ENCODE measurements at places on chromosomes 7 and 10.

DNA sequence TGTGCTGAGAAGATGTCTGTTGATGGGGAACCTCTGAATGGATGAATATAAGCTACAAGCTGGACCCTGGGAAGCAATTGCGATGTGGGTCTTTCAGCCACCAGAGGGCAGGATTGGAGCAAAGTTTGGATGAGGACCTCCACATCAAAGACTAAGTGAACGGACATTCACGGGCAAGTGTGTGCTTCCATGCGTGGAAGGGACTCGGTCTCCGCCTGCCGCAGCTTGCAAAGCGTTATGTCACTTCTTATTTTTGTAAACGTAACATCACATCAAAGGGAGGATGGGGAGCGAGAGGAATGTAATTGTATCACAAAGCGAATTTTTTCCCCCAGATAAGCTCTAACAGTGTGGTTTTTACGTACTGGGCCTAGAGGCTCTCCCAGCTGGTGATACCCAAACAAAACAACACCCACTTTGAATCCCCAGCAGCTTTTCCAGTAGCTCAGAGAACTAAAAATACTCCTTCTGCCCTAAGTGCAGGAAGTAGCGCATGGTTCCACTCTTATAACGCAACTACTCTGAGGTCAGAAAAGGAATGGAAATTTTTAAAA, 65.0 kb downstream of the VWA2 start:
- peak; percentile 51 for DNase-seq

GRCh38 chr10:84695902-84696301, 367.5 kb downstream of the CCSER2 start:
- no peak for DNase-seq

GRCh38 chr10:118572256-118573041, 23.0 kb downstream of the PRLHR start:
- no peak for DNase-seq

- DNase-seq, result no peak
These were observed 172.8 kb upstream of the CTBP2 start for GRCh38 chr10:125333209-125333591.

- DNase-seq, result no peak
These were observed 22.9 kb downstream of the SRPK2 start for GRCh38 chr7:105365541-105366534.

DNA sequence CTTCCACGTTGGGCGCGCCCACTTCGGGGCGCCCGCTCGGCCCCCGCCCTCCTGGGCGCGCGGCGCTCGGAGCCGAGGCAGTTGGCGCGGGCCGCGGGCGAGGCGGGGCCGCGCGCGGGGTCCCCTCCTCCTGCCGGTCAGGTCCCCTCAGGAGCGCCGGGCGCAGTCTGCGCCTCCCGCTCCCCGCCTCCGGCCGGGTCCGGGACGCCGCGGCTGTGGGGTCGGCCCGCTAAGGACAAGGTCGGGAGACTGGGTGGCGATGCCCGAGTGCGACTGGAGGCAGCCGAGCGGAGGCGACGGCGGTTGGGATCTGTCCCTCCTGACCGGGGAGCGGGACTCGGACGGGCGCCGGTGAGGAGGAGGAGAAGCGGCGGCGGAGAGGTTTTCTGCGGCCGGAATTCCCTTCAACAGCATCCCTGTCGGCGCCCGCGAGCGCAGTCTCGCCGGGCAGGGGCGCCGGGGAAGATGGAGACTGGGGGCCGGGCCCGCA, at the start of gene ATRNL1:
TSS of gene ATRNL1 (plus strand) at position 80 of the 490 bp plus-strand sequence. CDS start at position 466, 386 bp downstream.
- peak; percentile 63 for DNase-seq

- DNase-seq, result no peak
These were observed 64.7 kb upstream of the ECHDC3 start for GRCh38 chr10:11677480-11677879.

DNA sequence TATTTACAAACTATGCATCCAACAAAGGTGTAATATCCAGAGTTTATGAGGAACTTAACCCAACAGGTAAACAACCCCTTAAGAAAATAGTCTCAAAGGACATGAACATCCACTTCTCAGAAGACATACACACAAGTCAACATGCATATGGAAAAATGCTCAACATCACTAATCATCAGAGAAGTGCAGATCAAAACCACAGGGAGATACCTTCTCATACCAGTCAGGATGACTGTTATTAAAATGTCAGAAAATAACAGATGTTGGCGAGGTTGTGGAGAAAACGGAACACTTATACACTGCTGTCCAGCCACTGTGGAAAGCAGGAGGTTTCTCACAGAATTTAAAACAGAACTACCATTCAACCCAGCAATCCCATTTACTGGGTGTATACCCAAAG, 84.0 kb downstream of the ADD3 start:
- no peak for DNase-seq

- DNase-seq, result no peak
These were observed 292.8 kb downstream of the SFMBT2 start for GRCh38 chr10:7117806-7118674.

DNA sequence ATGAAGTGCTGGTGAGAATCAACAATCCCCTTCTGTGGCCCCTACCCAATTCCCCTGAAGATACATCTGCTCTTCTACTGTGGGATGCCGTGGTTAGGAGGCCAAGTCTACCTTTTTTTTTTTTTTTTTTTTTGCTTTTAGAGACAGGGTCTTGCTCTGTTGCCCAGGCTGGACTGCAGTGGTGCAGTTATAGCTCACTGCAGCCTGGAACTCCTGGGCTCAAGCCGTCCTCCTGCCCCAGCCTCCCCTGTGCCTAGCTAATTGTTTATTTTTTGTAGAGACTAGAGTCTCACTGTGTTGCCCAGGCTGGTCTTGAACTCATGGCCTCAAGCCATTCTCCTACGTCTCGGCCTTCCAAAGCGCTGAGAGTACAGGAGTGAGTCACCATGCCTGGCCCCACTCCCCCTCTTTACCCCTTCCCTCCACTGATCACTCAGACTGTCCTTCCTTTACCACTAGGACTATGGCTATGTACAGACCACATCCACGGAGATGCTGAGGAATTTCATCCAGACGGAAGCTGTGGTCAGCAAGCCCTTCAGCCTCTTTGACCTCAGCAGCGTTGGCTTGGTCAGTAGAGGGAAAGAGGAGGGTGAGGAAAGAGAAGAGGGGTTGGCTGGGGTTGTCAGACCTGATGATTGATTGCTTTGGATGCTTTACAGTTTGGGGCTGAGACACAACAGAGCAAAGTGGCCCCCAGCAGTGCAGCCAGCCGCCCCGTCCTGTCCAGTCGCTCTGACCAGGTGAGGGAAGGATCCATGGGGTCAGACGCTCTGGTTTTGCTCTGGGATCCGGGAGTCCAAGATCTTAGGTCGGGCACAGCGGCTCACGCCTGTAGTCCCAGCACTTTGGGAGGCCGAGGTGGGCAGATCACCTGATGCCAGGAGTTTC, 1.8 kb downstream of the AP4M1 start:
- no peak for DNase-seq

DNA sequence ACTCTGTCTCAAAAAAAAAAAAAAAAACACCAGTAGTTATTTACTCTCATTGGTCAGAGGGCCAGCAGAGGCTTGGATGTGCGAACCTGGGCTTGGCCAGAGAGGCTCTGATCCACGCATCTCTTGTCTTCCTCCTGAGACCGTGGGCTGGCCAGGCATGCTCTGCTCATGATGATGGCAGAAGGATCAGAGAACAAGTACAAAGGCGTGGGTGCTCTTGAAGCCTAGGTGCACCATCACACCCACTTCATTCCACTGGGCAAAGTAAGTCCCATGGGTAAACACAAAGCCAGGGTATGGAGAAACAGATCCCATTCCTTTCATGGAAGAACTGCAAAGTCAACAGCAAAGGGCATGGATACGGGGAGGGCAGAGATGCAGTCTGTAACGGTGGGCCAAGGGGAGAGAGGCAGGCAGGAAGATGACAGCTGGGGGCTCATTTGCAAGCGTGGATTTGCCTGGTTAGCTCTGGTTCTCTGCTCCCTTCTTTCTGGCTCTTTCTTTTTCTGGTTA, 128.2 kb upstream of the SDK1 start:
- no peak for DNase-seq

DNA sequence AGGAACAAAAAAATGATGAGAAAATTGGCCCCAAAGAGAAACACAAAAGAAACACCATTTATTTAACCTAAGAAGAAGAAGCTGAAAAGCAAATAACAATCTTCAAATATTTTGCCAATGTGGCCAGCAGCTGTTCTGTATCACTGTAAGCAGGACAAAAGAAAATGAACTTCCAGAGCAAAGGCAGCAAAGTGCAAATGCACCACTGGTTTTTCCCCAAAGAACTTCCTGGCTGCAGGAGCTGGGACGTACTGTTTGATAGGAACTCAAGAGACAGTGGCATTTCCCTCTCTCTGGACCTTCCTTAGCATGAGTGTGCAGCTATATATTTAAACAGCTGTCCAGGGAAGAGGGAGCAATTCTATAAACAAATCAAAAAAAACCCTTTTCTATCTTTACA, 60.4 kb downstream of the RNLS start:
- DNase-seq, result no peak

DNA sequence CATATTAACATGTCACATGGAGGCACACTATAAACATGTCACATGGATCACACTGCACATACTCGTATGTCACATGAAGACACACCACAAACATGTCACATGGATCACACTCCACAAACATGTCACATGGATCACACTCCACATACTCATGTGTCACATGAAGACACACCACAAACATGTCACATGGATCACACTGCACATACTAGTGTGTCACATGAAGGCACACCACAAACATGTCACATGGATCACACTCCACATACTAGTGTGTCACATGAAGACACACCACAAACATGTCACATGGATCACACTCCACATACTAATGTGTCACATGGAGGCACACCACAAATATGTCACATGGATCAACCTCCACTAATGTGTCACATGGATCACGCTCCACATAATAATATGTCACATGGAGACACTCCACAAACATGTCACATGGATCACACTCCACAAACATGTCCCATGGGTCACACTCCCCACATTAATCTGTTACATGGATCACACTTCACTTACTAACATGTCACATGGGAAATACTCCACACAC, 195.6 kb upstream of the PFKP start:
- no peak for DNase-seq

DNA sequence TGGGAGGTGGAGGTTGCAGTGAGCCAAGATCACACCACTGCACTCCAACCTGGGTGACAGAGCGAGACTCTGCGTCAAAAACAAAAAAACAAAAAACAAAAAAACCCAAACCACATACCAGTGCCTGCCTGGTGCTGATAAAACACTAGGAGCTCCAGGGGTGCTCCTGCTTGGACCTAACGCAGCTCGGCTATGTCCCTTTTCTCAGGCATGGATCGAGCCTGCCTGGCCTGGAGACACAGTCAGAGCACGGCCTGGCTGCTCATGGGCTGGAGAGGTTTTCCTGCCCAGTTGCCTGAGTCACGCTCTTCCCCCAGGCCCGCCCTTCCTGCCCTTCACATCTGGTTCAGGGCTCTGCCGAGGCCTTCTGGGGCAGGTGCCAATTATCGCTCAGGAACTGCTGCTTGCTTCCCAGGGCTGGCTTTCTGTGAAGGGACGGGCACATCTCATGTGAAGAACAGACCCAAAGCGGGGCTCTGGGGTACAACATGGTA, 12.6 kb upstream of the NPFFR1 start:
- peak; percentile 84 for DNase-seq

DNA sequence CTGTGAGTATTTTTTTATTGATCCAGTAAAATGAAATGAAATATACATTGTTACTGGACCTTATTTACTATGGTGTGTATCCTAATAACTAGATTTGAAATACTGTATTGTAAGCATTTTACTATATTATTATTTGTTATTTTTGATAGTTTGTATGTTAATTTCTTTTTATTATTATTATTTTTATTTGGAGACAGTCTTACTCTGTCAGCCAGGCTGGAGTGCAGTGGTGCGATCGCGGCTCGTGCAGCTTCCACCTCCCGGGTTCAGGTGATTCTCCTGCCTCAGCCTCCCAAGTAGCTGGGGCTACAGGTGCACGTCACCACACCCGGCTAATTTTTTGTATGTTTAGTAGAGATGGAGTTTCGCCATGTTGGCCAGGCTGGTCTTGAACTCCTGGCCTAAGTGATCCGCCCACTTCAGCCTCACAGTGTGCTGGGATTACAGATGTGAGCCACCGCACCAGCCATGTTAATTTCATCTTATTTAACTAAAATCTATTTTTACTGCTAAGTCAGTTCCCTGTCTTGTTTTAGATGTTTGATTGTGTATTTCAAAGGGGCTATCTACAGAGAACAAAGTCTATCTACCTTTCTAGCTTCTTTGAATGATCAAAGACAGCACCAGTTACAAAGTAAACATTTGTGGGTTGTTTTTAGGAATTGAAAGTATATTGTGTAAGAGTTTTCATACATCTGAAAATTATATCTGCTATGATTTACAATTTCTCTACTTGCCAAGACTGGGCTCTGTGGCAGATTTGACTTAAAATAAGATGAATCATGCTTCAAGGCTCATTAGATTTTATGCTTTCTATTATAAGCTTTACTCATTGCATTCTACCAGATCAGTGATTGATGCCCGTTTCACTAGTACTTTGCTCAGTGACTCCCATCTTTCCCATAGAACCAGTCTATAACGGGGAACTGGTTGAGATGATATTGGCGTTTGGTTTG, 41.6 kb downstream of the CDC123 start:
- DNase-seq, result no peak

- DNase-seq, result peak; percentile 89
These were observed 116.8 kb downstream of the MAD1L1 start for GRCh38 chr7:2115760-2116447.

GRCh38 chr7:16688249-16688648, 42.3 kb downstream of the BZW2 start:
- no peak for DNase-seq

GRCh38 chr7:727104-727805, at the start of gene PRKAR1B:
PRKAR1B (minus strand) TSS chr7:727281; CDS start chr7:711505, 15,776 bp downstream.
- peak; percentile 58 for DNase-seq

GRCh38 chr7:92657391-92657790, 67.2 kb upstream of the FAM133B start:
- no peak for DNase-seq

DNA sequence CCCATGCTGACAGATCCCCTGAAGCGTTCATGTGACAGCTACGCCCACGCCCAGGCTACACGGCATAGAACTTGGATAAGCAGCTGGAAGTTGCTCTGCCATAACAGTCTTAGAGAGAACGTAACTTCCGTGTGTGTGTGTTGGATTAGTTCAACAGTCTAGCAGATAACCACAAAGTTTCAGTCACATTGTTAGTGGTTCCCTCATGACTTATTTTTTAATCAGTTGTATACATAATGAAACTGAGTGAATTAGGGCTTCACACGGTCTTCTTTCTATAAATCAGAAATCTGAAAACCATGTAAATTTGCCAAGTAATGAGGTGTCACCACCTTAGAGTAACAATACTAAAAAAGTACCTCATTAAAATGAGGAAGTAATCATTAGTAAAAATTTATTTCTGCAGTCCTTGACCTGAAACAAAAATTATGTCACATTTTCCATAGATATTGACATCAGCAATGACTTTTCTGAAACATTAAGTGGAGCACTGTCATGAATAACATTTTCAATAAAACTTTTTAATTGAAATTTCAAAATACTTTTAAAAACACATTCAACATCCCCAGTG, 21.7 kb upstream of the MACC1 start:
- DNase-seq, result no peak

- no peak for DNase-seq
These were observed 127.7 kb downstream of the DIP2C start for GRCh38 chr10:561721-562120.

GRCh38 chr7:36309301-36309700, 80.4 kb upstream of the ANLN start:
- DNase-seq, result no peak

- DNase-seq, result no peak
These were observed 96.3 kb downstream of the ALOX5 start for GRCh38 chr10:45470098-45471012.
